ACHN (cell line): ENCODE measurements at places on chromosomes 12 and 14.

DNA sequence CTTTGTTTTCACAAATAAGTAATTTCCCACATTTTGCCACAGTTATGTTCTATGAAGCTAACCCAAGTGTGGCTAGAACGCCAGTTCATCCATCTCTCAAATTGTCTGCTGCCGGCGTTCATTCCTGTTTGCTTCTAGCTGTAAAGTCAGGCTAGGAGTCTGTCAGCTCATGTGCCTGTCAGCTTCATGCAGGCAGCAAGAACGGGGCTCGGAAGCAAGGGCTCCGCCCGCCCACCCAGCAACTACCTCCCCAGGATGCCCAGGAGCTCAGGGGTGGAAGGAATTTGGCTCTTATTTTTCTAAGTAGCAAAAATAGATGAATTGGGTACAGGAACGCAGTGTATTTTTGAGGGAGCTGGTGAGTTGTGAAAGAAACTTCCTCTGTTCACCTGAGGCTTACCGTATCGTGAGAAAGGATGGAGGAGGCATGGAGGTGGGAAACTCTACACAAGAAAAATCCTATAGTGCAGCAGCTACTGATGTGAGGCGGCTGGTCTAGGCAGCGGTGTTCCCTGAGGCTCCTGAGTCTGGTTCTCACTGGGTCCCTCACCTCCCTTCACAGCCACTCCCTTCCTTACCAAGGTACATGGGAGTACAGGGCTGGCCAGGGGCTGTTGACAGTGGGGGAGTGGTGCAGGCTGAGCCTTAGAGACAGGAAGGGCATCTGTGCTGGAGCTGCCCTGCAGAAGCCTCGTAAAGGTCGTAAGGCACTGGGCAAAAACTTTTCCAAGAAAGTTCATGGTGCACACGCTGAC lies 54.5 kb upstream of the AMN start:
- no peak for DNase-seq

GRCh38 chr14:96614481-96614881 lies 112.3 kb downstream of the PAPOLA start:
- no peak for DNase-seq

- DNase-seq, result no peak
These were observed 13.7 kb upstream of the AJUBA start for GRCh38 chr14:22995889-22996625.

DNA sequence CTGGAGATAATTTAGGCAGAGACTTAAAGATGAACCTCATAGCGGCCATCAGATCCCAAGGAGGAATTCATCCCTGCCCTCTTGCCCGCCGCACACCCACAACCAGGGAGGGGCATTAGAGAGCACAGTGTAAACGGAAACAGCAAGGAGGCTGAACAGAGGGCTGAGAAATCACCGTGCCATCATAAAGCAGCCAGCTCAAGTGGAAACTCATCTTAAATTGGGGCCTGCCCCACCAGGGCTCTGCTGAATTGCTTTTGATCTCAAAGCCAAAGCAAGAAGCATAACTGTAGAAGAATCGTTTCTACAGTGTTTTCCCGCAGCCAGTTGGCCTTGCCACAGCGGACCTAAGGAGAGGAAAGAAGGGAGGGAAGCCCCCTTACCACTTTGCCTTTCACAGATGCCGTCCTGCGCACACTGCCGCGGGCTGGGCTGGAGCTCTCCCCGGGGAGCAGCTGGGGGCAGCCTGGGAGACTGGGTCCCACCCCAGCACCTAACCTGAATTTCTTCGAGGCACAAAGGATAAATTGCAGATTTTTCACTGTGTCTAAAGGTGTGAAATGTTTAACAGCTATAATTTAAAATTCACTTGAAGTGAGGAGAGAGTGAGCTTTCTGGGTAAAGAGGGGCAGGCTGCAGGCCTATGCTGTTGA lies 51.8 kb upstream of the MMP17 start:
- no peak for DNase-seq
